ENCODE measurements at places on chromosomes 11 and 22.

- no peak for DNase-seq
These were observed 36.8 kb upstream of the APOA1 start for GRCh38 chr11:116874251-116874650.

- DNase-seq = no peak
These were observed 3.4 kb upstream of the LRRC55 start for GRCh38 chr11:57178334-57178733.

DNA sequence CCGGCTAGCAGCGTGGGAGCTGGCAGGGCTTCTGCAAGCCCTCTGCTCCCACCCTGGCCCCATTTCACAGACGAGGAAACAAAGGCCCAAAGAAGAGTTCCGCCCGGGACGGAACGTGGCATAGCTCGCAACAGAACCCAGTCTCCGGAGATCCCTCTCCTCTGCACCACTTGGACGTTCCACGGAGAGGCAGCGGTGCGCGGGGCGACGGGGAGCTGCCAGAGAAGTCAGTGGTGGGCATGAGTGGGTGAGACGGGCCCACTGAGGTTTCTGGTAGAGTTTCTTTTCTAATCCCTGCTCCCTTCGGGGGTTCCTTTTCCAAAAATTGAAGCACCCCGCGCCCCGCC, 554 bp upstream of the NECTIN1 start:
- no peak for DNase-seq

GRCh38 chr11:47560426-47560825, 5.0 kb upstream of the PTPMT1 start:
- no peak for DNase-seq

- DNase-seq = no peak
These were observed 7.3 kb upstream of the C11orf86 start for GRCh38 chr11:66967670-66968425.

DNA sequence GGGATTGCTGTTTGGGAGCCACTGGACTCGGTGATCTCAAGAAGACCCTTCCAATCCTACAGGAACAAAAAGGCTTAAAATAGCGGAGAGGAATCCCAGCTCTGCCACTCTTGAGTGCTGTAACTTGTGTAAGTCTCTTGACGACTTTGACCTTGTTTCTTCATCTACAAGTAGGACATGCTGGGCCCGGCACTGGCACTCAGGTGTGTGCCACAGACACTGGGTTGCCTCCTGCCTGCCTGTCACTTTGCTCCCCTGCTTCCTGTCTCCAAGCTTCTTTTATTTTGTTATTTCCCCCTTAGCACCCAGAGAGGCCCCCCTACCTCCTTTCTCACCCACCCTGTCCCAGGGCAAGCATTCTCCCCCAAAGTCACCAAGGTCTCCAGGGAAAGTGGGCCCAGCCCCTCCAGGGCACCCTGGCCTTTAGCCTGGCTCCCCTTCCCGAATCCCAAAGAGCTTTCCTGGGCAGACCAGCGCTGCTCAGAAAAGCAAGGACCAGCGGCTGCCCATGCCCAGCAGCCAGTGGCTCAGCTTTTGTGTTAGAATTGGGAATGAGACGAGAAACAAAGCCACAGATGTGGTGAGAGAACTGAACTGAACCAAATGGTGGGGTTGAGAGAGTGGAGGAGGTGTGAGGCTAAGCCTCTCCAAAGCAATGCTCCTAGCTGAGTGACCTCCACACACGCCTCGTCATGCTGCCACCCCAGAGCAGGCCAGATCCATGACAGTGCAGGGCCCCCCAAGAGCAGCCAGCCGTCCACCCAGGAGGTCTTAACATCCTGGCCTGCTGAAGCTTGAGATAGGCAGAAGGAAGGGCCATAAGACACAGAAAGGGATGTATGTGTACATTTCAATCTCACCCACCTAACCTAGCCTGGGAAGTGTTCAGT, 4.5 kb downstream of the TRIM29 start:
- DNase-seq = no peak

DNA sequence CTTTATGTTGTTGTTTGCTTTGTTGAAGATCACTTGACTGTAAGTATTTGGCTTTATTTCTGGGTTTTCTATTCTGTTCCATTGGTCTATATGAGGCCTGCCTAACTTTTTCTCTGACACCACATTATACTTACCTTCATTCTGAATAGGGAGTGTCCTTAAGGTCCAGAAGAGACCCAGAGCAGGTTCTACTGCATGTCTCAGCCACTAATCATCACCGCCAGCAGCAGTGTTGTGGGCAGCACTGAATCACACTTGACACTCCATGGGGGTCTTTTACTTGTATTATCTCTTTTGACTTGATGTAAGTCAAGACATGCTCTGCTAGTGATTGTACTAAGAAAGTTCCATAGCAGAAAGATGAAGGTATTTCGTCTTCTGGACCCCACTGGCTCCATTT, 274.9 kb downstream of the TENM4 start:
- no peak for DNase-seq

GRCh38 chr11:21768388-21768787, 424.5 kb upstream of the ANO5 start:
- no peak for DNase-seq
